ENCODE measurements at places on chromosomes 1 and 21.

GRCh38 chr1:104348277-104348676 is 598.6 kb downstream of the AMY1C start:
- DNase-seq, result no peak

- DNase-seq, result no peak
These were observed 10.0 kb downstream of the RAB4A start for GRCh38 chr1:229280921-229281320.

GRCh38 chr1:39398278-39399021 is 93.0 kb upstream of the BMP8A start:
- DNase-seq, result peak; percentile 87

- no peak for DNase-seq
These were observed 6.5 kb upstream of the TFF2 start for GRCh38 chr21:42357307-42357706.

GRCh38 chr1:178961331-178961730 is 64.4 kb upstream of the FAM20B start:
- no peak for DNase-seq

- no peak for DNase-seq
These were observed 26.2 kb downstream of the SMG7 start for GRCh38 chr1:183498342-183498991.

DNA sequence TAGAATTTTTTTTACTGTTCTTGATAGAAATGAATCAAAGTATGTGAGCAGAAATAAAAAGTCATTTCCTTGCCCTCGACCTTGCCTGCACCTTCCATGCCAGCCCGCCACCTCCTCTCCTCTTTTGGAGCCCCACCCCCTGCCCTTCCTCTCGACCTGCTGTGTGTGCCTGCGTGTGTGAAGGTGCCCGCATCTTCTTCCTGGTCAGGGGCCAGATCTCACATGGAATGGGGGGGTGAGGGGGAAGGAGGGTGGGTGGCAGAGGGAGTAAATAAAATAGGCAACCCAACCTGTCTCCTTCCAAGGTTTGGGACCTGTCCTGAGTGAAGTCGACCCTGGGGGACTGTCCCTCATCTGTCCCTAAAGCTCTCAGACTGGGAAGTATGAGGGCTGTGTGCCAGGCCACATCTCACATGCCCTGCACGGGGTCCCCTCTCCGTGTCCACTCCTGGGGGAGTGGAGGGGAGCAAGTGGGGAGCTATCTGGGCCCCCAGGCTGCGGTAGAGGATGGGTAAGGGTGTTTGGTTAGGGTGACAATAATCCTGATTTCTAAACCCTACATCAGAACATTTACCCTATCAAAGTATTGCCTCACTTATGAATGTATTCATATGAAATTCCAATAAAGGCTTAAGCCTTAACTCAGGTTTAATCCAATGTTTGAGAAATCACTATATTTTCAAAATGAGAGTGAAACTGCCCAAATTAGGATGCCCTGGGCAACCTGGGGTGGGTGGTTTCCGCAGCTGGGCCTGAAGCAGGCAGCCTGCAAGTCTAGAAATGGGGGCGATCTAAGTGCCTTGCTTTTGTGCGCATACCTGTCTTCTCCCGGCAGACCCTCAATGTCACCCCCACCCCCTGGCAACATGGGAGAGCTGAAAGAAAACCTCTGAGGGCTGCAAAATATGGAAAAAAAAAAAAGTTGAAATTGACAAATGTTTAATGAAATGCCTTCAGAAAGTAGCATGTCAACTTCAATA is 15.4 kb downstream of the AMPD2 start:
- DNase-seq, result no peak

DNA sequence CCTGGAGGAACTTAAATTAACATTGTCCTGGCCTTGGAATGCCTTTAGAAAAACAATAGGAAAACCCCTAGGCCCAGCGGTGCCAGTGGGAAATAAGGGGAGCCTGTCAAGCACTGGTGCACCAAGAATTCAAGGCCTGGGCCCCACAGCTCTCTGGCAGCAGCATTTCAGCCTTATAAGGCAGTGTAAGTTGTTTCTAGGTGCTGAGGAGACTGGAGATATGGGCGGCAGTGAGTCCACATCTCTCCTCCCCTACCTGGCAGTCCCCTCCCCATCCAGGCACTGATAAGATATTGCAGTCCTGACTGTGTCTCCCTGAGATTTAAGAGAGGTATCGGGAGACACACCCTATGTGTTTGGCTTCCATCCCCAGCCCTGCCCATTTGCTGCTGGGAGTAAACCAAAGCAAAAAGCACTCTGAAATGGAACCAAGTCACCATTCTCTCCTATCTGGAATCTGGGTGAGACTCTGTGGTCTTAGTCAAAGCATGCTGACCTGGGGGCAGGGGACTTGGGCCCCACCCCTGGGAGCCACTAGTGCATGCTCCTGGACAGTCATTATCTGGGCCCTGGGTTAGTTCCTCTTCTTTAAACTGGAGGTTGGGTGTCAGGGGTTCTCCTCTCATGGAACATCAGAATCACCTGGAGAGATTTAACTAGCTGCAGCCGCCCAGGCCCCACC is 30.5 kb downstream of the DEGS1 start:
- no peak for DNase-seq

- DNase-seq, result no peak
These were observed 41.2 kb upstream of the ZBTB40 start for GRCh38 chr1:22410401-22410800.

- DNase-seq, result no peak
These were observed 4.6 kb downstream of the ZBTB48 start for GRCh38 chr1:6584126-6585080.

DNA sequence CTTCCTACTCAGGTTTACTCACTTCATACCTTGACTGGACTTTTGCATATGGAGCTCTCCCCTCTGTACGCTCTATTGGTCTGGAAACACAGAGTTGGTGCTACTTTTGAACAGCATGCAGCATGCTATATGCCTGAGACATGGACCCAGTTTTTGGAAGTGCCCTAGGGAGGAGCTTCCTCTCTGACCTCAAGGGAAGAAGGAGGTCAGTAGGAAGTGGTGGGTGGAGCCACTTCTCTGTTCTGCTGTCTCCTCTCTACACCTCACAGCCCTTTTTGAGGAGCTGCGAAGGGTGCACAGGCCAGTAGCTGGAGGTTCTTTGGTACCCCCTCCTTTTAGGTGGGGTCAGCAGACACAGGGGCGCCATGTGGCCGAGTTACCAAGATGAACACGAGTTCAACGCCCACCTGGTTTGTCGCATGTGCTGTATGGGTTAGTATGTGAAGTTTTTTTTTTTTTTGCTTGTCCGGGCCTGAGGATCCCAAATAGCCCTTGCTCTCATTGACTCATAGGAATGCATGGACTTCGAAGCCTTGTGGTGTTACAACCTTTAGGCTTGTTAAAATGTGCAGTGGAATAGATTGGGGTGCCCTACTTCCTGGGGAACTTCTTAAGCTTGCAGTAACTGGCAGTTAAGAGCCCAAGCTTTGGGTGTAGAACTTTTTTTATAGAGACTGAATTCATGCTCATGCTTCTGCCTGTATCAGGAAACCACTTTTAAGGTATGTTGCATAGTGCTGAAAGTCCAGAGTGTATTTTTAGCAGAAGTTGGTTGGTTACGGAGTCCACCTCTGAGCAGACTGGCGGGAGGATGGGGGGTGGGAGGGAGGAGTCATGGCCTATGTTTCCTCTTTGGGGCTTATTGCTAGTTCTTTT is 10.7 kb downstream of the MACF1 start:
- no peak for DNase-seq

DNA sequence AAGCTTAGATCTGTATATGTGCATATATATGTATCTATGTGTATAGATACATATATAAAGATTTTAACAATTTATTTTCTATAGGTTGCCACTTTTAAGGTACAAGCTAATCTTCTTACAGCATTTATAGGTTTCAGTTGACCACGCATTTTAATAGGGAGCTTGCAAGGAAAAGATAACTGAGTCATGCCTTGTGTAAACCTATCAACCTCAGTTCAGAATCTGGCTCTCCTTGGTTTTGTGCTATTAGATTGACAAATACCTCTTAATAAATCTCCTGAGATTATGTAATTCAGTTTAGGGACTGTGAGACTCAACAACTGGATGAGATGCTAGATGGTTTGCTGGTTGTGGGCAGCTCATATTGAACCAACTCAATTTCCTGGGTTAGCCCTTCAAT is 114.7 kb upstream of the SERBP1 start:
- no peak for DNase-seq

DNA sequence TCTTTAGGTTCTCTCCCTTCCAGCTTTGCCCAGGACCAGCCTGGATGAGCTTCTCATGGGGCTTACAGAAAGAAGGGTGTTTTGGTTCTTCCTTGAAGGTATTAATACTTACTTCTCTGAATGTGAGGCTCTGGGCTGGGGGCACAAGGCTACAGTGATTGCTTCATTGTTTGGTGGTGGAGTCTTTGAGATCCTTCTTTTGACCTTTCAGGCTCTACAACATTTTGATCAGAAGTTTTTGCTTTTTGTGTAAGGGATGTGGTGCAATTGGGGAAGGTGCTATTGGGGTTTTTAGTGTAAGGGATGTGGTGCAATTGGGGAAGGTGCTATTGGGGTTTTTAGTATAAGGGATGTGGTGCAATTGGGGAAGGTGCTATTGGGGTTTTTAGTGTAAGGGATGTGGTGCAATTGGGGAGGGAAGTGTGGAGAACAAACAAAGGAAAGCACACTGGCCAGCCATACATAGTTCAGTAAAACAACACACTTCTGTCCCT is 103.6 kb upstream of the IVNS1ABP start:
- no peak for DNase-seq

DNA sequence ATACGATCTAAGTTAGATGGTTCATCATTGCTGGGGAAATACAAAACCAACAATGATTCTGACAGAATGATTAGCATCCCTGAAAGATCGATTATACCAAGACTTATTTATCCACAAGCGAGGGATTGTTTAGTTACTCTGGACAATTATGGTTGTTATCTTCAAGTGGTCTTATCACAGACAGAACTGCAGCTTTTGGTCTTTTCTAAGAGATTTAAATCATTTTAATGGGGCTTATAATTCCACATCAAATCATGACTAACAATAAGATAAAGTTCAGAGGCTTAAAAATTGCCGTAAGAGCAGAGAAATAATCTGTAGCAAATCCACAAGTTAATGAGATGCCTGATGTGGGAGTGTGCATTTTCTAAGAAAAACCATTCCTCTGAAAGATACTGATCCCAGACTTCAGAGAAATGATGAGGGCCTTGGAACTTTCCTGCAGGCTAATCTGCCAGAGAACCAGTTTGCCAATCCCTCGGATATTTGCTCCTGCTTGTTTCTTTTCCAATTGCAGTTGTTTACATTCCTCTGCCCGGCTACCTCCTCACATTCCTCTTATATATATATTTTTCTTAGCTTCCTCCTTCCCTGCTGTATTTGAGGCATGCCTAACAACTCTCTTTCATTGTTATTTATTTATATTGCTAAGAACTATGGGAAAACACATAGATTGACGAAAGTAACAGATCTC is 134.8 kb downstream of the BACH1 start:
- DNase-seq, result peak; percentile 13

DNA sequence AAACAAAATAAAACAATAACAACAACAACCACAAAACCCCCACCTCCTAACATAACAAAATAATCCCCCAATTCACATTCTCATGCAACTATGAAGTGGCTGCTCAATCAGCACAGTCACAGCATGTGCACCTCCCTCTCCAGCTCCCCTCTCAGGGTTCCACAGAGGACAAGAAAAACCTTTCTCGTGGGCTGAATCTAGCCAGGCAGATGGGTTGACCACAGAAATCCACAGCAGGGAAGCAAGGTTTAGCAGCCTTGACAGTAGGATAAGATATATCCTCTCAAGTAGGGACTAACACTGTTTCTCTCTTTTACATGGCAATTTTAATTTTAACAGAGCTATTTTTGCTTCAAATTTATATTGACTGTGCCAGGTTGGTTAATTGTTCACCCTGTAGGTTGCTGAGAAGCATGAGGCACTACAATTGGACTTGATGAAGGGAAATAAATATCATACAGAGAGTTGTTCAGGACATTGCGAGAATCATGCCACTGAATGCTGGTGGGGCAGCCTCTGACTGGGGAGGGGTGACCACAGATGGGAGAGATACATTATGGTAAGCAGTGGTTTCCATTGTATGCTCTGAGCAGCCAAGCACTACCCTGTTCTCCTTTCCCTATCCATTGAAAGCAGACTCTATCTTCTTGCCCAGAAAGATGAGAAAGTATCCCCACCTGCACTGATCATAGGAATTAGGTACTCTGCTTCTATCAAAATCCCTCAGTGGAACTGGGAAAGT is 535.1 kb downstream of the DPYD start:
- no peak for DNase-seq

- no peak for DNase-seq
These were observed 57.3 kb upstream of the CSF3R start for GRCh38 chr1:36540056-36540455.

DNA sequence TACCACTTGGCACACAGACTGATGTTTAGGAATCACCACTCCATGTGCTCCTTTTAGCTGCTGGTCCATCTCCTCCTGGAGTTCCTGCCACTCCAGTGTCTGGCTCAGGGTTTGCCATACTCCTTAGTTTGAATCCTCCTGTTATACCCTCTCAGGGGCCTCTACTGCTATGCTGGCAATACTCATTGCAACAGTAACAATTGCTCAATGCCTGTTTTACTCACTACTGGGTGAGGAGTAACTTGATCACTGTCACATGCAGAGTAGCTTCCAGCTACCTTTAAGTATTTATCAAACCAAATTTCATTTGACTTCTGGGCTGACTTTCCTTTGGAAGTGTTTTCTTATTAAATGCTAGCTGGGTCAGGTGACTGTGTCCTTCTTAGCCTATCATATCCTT is 107.2 kb upstream of the WLS start:
- no peak for DNase-seq

DNA sequence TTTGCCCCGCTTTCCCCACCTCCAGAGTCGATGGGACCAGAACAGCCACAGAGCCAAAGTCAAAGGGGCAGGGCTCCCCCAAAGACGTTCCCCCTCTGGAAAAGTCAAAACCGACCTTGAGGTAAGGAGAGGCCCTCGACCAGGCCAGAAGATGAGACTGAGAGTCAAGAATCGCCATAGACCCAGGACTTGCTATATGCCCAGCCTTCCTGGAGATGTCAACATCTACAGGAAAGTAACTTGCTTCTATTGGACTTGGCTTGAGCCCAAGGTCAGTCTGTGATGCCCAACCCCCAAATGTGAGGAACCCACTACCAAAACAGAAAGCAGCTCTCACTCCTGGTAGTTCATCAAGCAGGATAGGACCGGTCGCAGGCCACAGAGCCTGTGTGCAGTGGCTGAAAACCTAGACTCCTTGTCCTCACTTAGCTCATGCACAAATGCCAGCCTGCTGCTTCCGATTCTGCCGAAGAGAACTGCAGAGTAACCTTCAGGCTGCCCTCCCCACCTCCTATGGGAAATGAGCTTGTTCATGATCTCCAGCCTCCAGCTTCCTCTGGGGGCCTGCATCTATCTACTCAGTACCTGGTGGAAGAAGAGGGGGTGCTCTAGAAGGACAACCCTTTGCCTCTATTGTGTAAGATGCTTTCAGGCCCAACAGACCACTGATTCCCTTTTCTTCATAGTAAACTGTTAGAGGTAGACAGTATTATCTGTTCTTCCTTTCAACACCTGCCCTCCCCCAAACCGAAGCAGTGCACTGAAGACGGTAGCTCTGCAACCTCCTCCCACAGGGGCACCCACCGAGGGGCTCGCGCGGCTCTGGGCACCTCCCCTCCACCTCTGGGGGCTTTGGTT is 1.4 kb downstream of the ACOT7 start:
- no peak for DNase-seq

All from muscle of leg (tissue), 16 donors.